ENCODE measurements at places on chromosomes 1 and 21.
A peak's percentile ranks its signal among the peaks of the same experiment; 100 is the strongest.

GRCh38 chr1:103460511-103460910 is 65.0 kb upstream of the RNPC3 start:
- no peak for DNase-seq

GRCh38 chr1:201582705-201583442 is 43.9 kb downstream of the NAV1 start:
- DNase-seq, result no peak

DNA sequence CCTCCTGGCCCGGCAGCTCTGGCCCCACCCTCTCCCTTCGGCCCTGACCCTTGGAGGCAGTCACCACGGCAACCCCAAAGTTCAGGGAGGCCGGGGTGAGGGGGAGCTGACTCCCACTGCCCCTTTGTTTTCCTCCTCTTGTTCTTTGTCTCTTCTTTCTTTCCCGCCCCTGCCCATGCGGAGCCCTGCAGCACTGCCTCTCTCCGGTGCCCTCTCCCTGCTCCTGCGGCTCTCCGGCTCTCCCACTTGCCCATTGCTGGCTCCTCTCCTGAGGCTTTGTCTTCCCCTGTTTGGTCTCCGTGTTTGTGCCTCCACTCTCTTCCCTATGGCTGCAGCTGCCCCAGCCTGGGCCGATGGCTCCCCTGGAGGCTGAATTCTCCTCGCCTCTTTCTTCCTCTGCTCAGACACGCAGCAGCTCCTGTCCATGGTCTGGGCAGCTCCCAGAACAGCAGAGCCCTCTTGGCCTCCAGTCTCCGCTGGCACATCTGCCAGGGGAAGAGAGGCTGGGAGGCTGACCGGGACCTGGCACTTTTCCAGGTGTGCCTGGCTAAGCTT is 5.8 kb downstream of the CELSR2 start:
- no peak for DNase-seq

- DNase-seq, result no peak
Observed at GRCh38 chr1:186845576-186846210, 16.9 kb downstream of the PLA2G4A start.

DNA sequence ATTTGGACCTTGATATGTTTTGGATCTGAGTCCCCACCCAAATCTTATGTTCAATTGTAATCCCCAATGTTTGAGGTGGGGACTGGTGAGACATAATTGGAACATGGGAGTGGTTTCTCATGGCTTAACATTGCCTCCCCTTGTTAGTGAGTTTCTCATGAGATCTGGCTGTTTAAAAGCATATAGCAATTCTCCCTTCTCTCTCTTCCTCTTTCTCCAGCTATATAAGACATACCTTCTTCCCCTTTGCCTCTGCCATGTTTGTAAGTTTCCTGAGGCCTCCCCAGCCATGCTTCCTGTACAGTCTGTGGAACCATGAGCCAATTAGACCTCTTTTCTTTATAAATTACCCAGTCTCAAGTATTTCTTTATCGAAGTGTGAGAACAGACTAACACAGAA is 692.4 kb downstream of the KCNT2 start:
- DNase-seq, result no peak

DNA sequence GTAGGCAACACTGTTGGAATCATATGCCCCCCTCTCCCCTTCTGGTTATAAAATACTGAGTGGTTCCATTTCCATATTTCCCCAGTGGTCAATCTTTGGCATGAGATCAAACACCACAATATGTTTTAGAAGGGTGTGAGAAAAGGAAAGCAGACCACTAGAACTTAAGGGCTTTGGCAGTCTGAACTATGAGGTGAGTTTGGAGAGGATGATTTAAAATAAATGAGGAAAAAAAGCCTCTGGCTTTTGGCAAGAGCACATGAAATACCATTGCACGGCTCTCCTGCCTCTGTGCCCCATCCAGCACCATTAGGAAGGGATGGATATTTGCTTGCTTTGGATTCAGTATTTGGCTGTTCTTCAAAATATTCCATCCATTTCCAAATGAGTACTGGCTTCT is 339.5 kb upstream of the C1orf87 start:
- no peak for DNase-seq

GRCh38 chr1:225881959-225882693 is at the start of gene TMEM63A:
Gene TMEM63A (minus strand): TSS chr1:225882380. CDS start chr1:225877580, 4,800 bp downstream.
- peak; percentile 37 for DNase-seq

DNA sequence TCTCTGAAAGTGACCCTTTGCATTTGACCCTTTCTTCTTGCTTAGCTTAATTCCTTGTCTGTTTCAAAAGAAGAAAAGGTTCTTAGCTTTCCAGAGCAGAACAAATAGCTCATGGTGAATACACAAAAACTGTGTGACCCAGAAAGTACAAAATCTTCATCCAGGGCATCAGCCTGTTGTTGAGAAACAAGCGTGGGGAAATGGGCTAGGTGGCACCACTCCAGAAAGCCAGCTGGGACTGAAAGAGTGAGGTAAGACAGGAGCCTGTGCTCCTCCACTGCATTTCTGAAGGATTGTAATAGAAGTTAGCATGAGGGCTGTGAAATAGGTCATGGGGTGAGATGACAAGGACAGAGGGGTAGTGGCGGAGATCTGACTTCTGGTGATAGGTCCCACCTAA is 45.8 kb downstream of the CYP2J2 start:
- no peak for DNase-seq

DNA sequence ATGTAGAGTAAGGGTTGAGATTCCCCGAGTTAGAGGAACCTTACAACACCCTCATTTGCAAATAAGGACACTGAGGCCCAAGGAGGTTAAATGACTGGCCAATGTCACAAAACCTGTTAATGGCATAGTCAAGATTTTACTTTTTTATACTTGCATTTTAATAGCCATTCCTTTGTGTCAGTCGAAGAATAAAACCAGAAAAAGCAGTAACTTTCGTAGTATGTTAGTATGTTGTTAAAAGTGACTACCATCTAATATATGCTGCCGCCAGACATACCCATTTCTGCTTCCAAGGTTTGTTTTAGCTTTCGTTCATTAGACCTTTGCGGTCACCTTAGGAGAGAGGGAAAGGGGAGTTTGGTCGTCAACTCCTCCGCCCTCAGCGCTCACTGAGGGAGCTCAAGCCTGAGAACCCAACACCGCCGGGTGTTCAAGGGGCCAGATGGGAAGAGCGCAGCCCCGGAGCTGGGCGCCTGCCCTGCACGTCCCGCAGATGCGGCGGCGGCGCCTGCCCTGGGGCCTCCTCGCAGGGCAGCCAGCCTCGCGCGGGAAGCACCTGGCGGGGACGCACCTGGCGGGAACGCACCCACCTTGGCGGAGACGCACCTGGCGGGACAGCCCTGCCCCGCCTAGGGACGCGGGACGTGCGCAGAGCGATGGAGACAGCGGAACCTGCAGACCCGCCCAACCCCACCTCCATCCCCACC is 466 bp downstream of the VPS26C start:
- peak; percentile 86 for DNase-seq

GRCh38 chr1:101044749-101045148 is 19.2 kb upstream of the DPH5 start:
- DNase-seq, result no peak

- no peak for DNase-seq
Observed at GRCh38 chr1:29084196-29084521, 39.5 kb downstream of the TMEM200B start.

DNA sequence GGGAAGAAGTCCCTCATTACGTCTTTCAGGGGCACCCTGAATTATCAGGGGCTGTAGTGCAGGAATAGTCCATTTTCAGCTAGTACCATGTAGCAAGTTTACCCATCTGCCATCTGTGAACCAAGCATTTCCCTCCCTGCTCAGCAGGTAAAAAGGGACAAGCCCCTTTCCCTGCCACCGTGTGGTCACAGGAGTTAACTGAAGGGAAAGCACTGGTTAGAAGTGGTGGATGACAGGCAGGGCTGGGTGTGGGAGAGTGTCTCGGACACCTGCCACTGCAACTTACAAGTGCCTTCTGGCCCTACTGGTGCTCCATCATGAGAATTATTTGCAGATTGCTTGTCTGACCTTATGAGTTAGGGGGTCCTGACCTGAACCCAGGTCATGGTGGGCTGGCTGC is 32.0 kb upstream of the IGSF5 start:
- no peak for DNase-seq

DNA sequence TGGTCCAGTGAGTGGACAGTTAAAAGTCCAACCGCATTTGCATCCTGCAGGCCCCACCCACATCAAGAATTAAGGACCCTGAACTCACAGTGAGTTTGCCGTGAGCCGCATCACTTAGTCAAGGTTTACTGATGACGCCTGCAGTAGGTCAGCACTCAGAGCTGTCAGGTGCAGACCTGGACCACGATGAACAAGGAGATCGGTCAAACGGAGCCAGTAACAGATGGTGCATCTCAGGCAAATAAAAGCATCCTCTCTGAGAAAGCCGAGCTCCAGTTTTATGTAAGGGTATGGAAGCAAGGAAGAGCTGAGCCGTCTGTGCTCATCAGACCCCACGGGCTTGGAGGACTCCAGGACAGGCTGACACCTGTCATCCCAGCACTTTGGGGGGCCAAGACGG is 4.5 kb downstream of the PRDM15 start:
- DNase-seq, result no peak

DNA sequence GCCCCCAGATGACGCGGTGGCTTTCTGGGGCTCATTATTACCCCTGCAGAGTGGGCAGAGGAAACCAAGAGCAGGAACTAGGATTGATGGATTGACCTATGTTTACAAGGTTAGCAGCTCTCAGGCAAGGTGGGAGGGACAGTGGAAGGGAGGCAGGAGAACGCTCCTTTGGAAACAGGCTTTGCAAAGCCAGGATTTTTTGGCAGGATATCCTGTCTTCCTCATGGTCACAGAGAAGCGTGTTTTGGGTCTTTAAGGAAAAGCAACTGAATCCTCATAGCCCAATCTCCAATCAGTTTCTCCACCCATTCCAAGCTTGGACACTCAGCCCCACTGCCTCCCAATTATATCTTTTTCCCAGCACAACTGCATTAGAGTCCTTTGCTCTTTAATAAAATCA is 105.6 kb upstream of the SOD1 start:
- no peak for DNase-seq

- DNase-seq, result no peak
Observed at GRCh38 chr1:229248821-229249817, 21.8 kb upstream of the RAB4A start.

- no peak for DNase-seq
Observed at GRCh38 chr21:43603641-43604504, 55.4 kb downstream of the HSF2BP start.

- no peak for DNase-seq
Observed at GRCh38 chr1:224169718-224170270, 13.2 kb upstream of the DEGS1 start.

GRCh38 chr1:39416609-39417008 is 74.8 kb upstream of the BMP8A start:
- DNase-seq, result no peak

GRCh38 chr21:39040494-39041110 is 142.6 kb downstream of the PSMG1 start:
- DNase-seq, result no peak

DNA sequence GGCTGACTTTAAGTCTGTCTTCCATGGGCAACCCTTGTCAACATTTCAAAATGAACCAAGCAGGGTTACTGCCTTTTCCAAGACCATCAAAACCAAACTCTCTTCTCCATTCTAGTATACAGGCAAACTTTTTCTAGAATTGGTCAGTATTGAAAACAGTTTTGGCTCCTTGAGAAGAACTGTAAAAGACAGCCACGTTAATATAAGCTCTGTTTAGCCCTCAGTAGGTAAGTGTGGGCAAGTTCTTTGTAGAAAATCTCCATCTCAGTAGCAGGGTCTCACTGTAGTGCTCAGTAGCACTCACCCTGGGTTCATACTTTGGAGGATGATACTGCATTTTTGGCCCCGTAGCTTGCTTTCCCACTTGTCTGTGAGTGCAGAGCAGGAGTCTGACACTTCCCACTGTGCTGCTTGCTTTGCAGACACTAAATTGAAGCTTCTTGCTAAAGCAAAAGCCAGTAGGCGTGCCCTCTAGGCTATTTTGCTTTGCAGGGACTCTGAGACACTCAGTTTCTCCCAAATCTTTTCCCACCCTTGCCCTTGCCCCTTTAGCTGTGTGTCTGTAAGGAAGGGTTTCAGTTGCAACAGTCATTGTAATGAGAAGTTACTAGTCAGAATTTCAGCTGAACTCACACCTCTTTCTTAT is 34.3 kb upstream of the CACYBP start:
- no peak for DNase-seq

- no peak for DNase-seq
Observed at GRCh38 chr1:65431111-65431705, 10.7 kb downstream of the LEPR start.
